ENCODE measurements at places on chromosomes 4 and X.

GRCh38 chr4:146029147-146029546 lies 90.5 kb upstream of the ZNF827 start:
- DNase-seq, result no peak

GRCh38 chr4:169407217-169407845 lies 136.6 kb upstream of the SH3RF1 start:
- no peak for DNase-seq

- no peak for DNase-seq
Measured at GRCh38 chrX:124194199-124194598, 138.3 kb upstream of the TEX13D start.

GRCh38 chr4:14924076-14924811 lies 78.0 kb upstream of the CPEB2 start:
- no peak for DNase-seq

- no peak for DNase-seq
Measured at GRCh38 chr4:84750960-84751283, 168.0 kb downstream of the CDS1 start.

GRCh38 chr4:24473309-24473721 lies 111.0 kb downstream of the DHX15 start:
- DNase-seq, result no peak

DNA sequence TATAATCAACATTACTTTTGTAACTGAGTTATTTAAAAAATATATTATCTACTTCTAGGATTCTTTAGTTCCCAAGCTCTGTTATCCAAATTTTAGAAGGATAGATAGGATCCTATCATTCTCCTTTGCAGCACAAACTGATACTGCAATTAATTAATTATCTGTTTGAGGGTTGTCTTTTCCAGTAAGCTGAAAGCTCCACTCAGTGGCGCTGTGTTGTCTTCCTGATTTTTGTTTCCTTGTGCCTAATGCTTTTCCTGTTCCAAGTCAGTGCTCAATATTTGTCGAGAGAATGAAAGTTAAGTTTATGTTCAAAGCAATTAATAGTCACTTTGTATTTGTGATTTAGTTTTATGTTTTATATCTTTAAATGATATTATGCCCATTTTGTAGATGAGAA lies 107.4 kb upstream of the ANK2 start:
- no peak for DNase-seq

- DNase-seq, result no peak
Measured at GRCh38 chr4:55318175-55319129, 27.6 kb upstream of the SRD5A3 start.

DNA sequence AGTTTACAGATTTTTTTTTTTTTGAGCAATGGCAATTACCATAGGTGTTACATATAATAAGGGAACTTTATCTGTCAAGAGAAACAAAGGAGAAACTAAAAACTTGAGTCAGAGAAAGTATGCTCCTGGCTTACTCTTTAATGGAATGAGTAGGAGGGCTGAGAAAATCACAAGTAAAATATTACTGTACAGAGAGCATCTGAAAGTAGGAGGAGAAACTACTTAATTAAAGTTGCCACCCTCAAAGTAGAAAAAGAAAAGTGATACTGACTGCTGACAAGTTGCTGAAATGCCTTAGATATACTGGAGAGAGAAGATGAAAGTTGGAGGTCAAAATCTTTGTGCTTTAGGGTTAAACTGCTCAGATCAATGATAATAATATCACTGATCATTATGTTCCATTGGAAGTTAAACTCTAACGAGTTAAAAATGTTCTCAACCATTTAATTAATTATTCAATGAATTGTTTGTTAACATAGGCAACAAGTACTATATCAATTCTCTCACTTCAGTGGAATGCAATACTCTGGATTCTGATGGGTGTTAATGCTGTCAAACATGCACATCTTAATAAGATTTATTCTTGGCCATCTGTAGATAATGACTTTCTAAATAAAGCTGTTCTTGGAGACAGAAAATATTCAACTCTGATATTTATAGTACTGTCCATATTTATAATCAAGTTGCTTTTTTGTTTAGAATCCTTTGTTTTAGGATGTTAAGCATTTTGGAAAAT lies 61.2 kb upstream of the CAMK2D start:
- no peak for DNase-seq

GRCh38 chr4:2795300-2795892 lies 2.5 kb downstream of the SH3BP2 start:
- no peak for DNase-seq

DNA sequence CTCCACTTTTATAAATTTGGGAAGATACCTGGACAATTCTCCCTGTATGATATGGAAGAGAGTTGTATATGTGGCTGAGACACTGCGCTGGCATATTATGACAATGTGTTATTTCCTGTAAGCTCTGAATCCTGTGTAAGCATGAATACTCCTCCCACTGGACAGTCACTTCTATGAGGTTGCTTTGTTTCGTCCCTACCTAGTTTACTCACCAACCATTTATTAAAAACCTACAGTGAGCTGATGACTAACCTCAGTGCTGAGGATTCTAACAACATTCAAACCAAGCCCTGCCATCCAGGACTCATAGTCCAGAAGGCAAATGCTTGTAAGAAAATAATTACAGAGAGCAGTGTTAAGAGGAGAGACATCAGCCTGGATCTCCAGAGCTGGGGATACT lies 1632.9 kb upstream of the TENM3 start:
- DNase-seq, result no peak

DNA sequence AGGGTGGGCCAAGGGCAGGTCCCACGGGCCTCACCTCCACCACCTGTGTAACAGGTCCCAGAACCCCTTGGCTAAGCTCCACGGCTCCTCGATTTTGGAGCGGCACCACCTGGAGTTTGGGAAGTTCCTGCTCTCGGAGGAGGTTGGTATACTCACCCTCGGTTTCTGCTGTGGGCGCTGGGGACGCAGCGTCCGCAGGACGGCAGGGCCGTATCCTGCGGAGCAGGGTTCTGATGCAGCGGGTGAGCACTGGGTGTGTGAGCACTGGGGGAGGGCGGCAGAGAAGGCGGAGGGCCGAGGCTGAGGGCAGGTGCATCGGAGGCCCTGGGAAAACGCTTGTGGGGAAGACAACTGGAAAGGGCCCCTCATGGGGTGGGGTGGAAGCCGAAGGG lies 11.0 kb downstream of the ATP5ME start:
- peak; percentile 2 for DNase-seq

DNA sequence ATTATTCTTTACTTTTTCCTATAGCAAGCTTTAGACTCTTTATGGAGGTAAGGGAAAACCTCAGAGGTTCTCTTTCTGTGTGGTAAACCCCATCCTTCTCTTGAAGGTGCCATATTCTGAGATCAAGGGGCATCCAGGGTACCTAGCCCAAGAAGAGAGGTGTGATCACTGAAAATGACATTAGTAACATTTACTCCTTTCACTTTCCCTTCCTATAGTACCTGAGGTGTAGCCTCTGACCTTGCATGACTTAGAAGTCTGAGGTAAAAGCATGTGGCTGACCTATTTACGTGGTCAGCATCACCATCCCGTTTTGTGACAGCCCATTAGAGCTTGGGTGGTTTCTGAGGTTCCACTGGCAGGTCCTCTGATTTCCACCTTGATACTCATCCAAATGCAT lies 25.7 kb downstream of the SGMS2 start:
- DNase-seq, result no peak

GRCh38 chr4:175325230-175325629 lies 407.1 kb downstream of the ADAM29 start:
- DNase-seq, result no peak

DNA sequence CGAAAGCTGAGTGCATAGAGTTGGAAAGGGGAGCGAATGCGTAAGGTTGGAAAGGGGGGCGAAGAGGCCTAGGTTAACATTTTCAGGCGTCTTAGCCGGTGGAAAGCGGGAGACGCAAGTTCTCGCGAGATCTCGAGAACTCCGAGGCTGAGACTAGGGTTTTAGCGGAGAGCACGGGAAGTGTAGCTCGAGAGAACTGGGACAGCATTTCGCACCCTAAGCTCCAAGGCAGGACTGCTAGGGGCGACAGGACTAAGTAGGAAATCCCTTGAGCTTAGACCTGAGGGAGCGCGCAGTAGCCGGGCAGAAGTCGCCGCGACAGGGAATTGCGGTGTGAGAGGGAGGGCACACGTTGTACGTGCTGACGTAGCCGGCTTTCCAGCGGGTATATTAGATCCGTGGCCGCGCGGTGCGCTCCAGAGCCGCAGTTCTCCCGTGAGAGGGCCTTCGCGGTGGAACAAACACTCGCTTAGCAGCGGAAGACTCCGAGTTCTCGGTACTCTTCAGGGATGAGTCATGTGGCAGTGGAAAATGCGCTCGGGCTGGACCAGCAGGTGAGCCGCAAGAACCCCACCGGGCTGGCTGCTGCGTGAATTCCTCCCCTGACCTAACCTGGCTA lies at the start of gene DDX3X:
Gene DDX3X (plus strand): TSS at position 419 of the 619 bp plus-strand sequence. CDS start 91 bp downstream, at position 510.
- peak; percentile 81 for DNase-seq

- no peak for DNase-seq
Measured at GRCh38 chr4:155496294-155496626, 119.5 kb upstream of the MAP9 start.

- DNase-seq, result no peak
Measured at GRCh38 chr4:181830404-181831035, 412.7 kb upstream of the TENM3 start.

GRCh38 chrX:108044554-108045256 lies at the start of gene VSIG1:
TSS of gene VSIG1 (plus strand) at chrX:108045065. CDS start at chrX:108045131, 66 bp downstream.
- no peak for DNase-seq

DNA sequence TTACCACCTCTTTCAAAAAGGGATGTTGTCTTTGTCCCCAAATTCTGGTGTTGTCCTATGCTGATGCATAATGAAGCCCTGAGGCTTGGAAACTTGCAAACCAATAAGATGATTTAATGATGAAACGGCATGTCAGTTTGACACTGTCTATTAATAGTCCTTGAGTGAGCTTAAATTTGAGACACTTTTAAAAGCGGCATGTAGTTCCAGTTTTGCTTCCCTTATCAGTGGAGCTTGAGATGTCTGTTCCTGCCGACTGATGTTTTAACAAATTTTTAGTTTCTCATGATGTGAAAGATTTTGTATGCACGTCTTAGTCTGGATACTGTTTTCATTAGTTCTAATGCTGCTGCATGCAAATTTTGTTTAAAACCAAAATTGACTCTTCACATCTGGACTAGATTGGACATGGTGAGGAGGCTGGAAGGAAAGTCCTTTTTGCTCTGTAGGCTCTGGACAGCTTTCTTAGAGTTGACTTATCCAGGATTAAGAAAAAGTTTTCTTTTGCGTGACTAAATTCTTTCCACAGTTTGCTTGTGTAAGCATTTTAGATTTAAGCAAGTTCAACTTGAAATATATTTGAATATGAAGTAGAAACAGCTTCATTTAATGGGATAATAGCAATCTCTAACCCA lies 11.7 kb downstream of the C1GALT1C1 start:
- no peak for DNase-seq

GRCh38 chr4:39642885-39643552 lies 4.4 kb upstream of the SMIM14 start:
- DNase-seq, result no peak

DNA sequence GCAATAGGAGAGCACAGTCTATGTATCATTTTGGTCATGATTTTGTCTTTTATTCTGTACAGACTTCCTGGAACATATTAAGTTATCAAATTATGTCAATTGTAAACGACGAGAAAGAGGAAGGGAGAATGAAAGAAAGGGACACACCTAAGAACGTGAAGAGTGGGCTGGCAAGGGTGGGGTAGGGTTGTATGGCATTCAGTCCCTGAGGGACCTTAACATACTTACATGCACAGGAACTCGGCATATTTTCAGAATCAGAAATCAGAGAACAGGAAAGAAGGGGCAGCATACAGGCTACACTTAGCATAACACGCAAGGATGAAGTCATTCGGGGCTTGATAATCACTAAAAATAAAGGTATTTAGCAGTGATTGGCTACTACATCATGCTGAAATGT lies 1375.0 kb upstream of the ADGRL3 start:
- no peak for DNase-seq

DNA sequence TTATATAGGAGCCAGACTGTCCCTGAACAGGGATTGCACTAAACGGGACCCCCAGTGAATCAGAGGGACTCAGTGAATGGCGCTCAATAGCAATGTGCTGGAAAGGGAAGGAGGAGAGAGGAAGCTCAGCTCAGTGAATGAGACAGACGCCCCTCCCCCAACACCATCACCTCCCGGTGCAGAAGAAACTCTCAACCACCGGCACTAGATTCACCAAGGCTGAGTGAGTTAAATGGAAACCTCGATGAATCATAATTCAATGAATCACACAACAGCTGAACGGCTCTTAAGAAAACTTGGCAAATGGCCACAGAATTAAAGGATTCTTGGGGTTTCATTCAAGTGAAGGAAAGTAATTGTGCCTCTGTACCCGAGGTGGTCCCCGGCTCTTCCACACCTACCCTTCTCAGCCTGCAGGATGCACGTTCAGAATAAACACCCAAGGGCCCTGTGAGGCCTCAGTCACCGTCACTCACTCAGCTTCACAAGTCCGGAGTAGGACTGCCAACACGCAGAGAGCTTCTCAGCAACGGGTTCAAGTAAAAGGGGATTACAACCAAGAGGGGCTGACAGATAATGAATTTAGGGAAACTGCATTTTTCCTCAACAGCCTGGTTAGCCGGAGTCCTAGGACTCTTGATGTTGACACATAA lies 29.3 kb downstream of the CRMP1 start:
- DNase-seq, result peak; percentile 40

- DNase-seq, result no peak
Measured at GRCh38 chrX:154797006-154797405, 8.3 kb downstream of the MPP1 start.

DNA sequence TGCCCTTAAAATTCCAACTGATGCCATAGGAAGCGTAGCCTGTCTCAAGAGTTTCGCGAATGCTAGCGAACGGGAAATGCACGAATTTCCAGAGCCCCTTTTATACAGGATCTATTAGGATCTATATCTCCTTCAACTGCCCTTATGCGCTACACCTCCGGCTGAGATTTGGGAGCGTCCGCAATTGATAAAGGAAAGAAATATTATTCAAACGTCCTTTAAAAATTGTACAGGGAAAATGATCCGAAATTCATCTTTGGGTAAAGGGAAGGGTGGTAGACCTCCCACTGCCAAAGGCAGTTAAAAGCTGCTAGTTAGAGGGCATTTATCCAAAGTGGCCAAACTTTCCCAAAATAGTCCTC lies 609 bp downstream of the NR3C2 start:
- no peak for DNase-seq

- no peak for DNase-seq
Measured at GRCh38 chrX:101450961-101451360, 34.3 kb upstream of the ARMCX4 start.

DNA sequence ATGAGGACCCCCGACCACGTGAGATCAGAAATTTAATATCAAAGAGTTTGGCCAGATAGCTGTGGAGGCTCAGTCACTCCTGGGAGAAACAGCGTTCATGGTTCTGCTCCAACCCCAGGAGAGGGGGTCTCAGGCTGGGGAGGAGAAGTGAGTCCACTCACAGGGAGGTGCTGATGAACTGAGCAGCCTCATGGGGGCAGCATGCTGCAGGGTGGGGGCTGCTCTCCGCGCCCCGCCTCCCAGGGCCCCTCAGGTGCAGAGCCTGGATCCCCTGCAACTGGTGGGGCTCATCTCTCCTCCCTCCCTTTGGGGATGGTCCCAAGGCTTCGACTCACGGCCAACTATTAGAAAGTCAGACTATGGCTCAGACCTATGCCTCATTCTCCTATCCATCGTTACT lies 26.6 kb upstream of the C4orf50 start:
- DNase-seq, result no peak

GRCh38 chr4:123598331-123598730 lies 201.7 kb downstream of the SPRY1 start:
- no peak for DNase-seq
